ENCODE measurements at places on chromosomes 6 and 20. TPM values are rescaled to one million over a fixed set of nuclear protein-coding genes. Genes with fewer than 3 reads are reported as not detected.

The CTCFL gene
- total RNA-seq = not detected

DNA sequence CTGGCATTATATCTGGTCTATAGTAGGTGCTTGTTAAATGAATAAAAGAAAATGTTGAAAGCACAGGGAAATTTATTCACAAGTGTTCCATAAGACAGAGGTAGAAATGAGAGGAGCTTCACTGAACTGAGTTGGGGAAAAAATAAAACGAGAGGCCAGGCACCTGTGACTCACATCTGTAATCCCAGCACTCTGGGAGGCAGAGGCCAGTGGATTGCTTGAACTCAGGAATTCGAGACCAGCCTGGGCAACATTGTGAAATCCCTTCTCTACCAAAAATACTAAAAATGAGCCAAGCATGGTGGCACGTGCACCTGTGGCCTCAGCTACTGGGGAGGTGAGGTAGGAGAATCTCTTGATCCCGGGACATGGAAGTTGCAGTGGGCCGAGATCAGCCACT lies 28.1 kb upstream of the IBTK start:
- DNase-seq = no peak

- no peak for DNase-seq
Measured at GRCh38 chr20:32559753-32560380, 25.3 kb downstream of the NOL4L start.

GRCh38 chr20:55173601-55174000 lies 698.2 kb downstream of the DOK5 start:
- DNase-seq = no peak

- peak; percentile 52 for DNase-seq
Measured at GRCh38 chr6:32194825-32195651, 2.6 kb upstream of the GPSM3 start.

DNA sequence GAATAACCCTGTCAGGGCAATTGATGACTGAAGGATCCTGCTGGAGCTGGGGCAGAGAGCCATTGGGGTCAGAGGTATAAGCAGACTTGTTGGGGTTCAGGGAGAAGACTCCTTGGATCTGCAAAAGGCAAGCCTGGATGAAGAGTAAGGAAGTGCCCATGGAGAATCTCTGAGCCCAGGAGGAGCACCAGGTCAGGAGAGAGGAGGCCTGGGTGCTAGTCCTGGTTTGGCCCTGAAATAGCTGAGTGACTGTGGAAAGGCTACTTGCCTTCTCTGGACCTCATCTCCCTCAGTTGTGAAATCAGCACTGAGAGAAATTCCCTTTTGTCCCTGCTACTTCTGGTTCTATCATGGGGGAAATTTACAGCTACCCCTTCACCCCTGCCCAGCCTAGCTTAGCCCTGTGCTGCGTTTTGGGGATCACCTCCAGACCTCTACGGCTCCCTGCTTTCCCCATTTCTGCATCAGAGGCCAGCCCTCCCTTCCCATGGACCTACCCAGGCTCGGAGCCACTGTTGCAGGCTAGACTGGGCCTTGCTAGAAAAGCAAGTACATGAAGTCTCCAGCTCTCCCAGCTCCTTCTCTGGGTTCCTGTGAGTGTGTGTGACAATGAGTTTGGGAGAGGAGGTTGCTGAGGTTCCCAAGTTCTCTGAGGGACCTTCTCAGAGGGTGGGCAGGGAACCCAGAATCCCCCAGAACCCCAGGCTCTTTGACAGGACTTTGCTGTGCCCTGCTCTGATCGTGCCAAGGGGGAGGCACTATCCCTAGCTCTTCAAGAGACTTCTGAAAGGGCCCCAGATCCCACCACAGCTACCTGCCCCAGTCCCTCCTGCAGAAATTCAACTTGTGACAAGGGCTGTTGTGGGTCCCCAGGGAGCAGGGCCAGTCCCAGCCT lies 2.3 kb upstream of the NCR2 start:
- DNase-seq = no peak

DNA sequence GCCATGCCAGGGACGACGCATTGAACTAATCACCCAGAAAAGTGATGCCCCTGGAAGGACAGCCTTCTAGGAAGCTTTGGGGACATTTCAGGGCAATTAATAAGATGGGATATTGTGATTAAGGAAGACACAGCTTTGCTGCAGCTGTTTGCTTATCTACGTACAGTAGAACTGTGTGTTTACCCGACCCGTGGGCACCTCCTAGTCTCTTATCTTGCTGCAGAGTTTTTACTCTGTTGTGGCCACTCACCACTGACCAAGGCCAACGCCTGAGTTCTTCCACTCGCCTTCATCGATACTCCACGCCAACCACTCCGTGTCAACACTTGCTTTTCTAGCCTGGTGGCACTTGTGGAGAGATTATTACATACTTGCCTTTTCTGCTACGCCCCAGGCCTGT lies 105.9 kb upstream of the MLN start:
- DNase-seq = no peak

GRCh38 chr6:82410151-82410648 lies 46.6 kb downstream of the TPBG start:
- DNase-seq = no peak

DNA sequence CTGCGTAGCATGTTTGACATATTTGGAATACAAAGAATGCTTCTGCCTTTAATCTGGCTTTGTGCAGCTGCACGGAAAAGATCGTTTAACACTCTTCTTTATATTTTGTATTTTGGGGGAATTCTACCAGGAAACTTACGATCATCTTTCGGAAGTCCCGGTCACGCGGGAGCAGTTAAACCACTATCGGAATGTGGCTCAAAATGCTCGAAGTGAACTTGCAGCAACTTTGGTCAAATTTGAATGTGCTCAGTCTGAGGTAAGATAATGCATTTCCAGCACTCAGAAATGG lies 42.3 kb downstream of the CCDC170 start:
- no peak for DNase-seq

DNA sequence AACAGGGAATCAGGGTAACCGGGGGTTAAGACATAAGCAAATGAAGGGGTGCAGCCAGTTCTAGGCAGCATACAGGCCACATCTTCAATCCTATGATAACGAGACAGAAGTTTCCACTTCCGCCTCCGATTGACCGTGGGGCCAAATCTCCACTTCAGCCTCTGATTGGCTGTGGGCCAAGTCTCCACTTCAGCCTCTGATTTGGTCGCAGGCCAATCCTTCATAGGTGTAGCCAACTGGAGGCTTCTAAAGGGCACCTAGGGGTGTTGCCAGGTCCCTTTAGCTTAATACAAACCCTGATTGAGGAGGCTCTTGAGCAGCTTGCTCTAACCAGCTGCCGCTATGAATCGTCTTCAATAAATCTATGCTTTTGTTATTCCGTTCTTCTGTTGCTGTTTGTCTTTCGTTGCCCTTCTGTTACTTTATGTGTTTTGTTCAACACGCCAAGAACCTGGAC lies 2.1 kb upstream of the ERGIC3 start:
- DNase-seq = no peak

The HMGCLL1 gene
- total RNA-seq = not detected

DNA sequence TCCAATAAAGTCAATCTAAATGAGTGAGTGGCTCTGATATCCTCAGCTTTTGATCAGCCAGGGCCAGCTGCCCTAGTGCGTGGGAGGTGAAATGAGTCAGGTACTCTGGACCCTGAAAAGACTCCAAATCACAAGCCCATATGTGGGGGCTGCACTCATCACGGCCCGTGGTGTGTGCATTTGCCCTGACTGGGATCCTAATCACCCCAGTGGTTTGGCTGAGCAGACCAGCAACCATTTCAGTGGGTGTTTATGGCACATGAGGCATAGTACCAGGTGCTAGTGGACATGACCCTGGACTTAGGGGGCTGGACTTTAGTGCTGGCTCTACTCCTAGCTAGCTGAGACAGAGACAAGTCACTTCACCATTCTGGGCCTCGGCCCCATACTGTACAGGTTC lies 39.4 kb downstream of the SCML4 start:
- DNase-seq = no peak

The RIPPLY2 gene
- 1.8 TPM for total RNA-seq

DNA sequence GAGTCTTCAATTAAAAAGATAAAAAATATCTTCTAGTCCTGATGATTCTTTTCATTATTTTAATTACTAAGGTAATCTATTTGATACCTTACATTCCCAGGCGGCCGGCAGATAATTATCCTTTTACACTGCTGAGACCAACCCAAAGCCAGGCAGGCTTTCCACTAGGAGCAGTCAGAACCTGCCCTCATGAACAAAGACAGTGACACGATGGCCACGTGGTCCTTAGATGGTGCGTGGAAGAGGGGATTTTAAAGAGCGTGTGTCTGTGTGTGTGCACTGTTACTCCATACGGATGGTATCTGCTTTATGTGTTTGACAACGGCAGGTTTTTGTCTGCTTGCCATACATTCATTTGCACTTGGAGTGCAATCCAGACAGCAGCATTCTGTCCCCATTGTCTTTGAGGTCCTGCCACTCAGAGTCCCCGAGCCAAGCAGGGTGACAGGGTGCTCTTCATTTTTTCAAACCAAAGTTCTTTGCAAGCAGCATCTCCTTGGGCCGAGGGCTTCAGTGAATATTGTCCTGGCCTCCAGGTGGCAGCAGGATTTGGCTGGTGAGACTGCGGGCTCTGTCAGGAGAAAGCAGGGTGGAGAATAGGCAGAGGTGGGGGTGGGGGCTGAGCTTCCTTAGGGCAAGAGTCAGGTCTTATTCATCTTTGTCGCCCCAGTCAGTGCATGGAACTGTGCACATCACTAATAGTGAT lies 260.5 kb downstream of the NRN1 start:
- DNase-seq = no peak

DNA sequence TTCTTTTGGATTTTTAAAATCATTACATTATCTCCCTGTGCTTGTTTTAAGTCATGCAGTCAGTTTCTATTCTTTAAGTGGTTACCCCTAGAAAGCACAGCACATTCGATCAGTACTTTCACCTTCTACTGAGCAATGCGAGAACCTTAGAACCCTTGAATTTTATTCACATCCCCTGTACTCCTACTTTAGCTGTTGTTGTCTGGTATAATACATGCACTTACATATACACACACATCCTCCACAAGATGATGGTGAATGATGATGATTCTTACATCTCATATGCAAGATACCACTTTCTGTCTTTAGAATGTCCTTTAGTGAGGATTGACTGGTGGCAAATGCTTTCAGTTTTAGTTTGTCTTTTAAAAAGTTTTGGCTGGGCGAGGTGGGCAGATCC lies 5.7 kb downstream of the CDC40 start:
- no peak for DNase-seq

The VSX1 gene
- not detected for total RNA-seq

The GSTA3 gene
- not detected for total RNA-seq

GRCh38 chr6:110467566-110468140 lies 8.8 kb downstream of the SLC22A16 start:
- no peak for DNase-seq

The KIFC1 gene
- 58.0 TPM for total RNA-seq

GRCh38 chr6:41940759-41941279 lies 789 bp downstream of the CCND3 start:
- DNase-seq = peak; percentile 43

GRCh38 chr6:163128324-163128723 lies 286.2 kb upstream of the QKI start:
- no peak for DNase-seq

GRCh38 chr20:3166913-3167342 lies 6.4 kb downstream of the LZTS3 start:
- DNase-seq = no peak

- DNase-seq = no peak
Measured at GRCh38 chr6:20669571-20670314, 135.5 kb downstream of the CDKAL1 start.

GRCh38 chr6:30325150-30325872 lies 1.4 kb upstream of the TRIM39 start:
- DNase-seq = no peak

GRCh38 chr6:91786474-91787184 lies 1199.8 kb upstream of the MAP3K7 start:
- DNase-seq = no peak

The SNAP91 gene
- not detected for total RNA-seq

DNA sequence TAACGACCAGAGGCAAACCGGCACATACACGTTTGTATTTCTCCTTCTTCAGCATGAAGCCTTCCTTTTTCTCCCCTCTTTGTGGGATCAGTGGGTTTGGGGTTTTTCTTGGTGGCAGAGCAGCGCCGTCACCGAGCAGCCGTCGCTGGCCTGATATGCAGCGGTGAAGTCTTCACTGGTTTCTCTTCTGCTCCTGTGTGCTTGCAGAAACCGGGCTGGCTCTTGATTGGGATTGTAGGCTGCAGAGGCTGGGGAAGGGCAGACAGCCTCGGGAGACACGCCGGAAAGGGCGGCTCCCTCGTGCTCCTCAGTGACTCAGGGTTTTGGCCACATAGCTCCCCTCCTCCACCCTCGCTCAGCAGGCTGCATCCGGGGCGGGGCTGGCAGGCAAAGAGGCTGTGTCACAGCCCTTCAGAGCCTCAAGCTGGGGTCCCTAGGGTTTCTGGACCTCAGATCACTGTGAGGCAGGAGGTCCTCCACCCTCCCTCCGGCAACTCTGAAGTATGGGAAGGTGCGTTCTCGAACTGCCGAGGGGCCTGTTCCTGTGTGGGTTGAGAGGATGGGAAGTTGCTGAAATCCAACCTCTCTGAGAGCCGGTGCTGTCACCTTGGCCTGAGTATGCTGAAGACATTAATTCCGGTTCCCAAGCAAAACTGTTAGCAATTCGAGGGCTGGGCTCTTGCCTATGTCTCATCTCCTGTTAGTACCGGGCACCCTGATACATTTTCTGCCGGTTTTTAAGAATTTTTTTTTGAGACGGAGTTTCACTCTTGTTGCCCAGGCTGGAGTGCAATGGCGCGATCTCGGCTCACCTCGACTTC lies 24.2 kb downstream of the NQO2 start:
- DNase-seq = peak; percentile 82

The THBD gene
- 2.0 TPM for total RNA-seq

The ADGRF4 gene
- total RNA-seq = 2.8 TPM

DNA sequence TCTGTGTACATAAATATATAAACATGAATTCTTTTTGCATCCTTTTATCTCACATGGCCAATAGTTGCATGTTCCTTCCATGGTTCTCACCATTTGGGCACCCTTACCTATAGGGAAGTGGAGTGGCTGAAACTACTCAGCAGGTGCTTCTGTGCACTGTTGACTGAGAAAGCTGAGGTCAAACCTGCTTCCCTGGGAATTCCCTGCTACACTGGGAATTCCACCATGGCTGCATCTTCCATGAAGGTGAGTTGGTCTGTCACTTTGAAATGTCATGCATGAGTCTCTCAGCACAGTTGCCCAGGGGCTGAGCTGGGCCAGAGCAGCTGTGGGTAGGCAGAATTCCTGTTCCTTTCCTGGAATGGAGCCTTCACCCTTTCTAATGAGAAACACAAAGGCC lies 193.8 kb upstream of the PRSS16 start:
- DNase-seq = no peak

GRCh38 chr6:136593748-136594490 lies 43.7 kb upstream of the MAP7 start:
- DNase-seq = peak; percentile 97

The DUSP15 gene
- not detected for total RNA-seq

The METTL24 gene
- total RNA-seq = not detected

- DNase-seq = peak; percentile 74
Measured at GRCh38 chr6:71473926-71474325, 185.3 kb downstream of the OGFRL1 start.

GRCh38 chr20:10022625-10023024 lies 12.2 kb upstream of the ANKEF1 start:
- no peak for DNase-seq
